NCI-H226 (cell line): ENCODE measurements at places on chromosomes 2 and 18.

DNA sequence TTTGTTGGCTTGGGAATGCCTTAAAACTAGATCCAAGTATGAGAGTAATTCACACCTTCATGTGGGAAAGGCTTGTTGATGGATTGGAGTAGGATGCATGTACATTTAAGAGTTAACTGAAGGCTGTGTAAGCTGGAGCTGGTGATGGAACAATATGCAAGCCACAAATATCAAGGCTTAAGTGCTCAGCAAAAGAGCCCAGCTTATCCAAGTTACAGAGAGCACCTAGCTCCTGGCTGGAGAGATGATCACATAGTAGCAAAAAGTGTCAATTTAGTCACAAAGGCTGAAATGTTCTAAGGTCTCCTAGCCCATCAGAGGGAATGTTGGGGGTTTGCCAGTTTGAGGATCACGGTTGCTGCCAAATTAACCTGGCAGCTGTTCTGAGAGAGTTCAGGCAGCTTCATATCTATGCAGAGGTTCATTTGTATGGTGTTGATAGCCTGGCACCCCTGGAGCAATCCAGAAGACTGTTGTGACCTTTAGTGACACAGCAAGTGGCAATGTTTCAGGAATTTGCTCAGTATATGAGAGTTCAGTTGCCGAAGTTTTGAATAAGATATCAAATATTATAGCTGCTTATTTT, 228.2 kb downstream of the DOK6 start:
- no peak for DNase-seq

GRCh38 chr2:85917887-85918795, 29.4 kb upstream of the ST3GAL5 start:
- DNase-seq: no peak

GRCh38 chr2:43026426-43027096, 199.8 kb downstream of the ZFP36L2 start:
- DNase-seq: no peak

DNA sequence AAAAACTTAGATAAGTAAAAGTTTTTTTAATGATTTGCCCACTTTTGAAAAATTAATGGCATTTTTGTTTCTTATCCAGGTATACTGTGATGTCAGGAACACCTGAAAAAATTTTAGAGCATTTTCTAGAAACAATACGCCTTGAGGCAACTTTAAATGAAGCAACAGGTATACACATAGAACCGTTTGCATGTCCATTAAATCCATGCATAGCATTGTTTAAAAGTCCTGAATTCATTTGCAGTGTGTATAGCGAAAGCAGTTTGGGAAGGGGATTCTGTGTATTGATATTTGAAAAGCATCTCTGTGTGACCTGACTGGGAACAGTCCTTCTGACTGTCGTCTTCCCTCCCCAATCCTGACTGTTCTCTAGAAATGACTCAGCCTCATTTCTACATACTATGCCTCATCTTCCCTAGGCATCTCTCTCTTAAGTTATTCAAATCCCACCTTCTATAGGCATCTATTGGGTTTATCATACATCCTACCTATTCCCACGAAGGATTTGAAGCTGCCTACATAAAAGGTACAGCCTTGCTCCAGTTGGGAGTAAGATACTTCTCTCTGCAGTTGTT, 79.2 kb upstream of the MAP3K20 start:
- DNase-seq: no peak

- DNase-seq: no peak
These were observed 21.3 kb upstream of the ARL5A start for GRCh38 chr2:151849413-151850010.

GRCh38 chr18:58021504-58021903, 22.5 kb upstream of the NEDD4L start:
- DNase-seq: no peak

- DNase-seq: no peak
These were observed 89.1 kb downstream of the POLR1A start for GRCh38 chr2:86016581-86016980.

GRCh38 chr2:127052771-127053691, 53.9 kb downstream of the BIN1 start:
- no peak for DNase-seq
